ENCODE measurements at places on chromosomes 4 and X.

- no peak for DNase-seq
These were observed 19.8 kb upstream of the HSFX4 start for GRCh38 chrX:149909324-149910177.

GRCh38 chr4:47251348-47252135 is 212.0 kb downstream of the COMMD8 start:
- no peak for DNase-seq

- DNase-seq, result no peak
These were observed 12.0 kb downstream of the NHSL2 start for GRCh38 chrX:71922686-71923085.

GRCh38 chrX:128106630-128107029 is 54.4 kb upstream of the ACTRT1 start:
- DNase-seq, result no peak

- no peak for DNase-seq
These were observed 76.2 kb upstream of the CD99 start for GRCh38 chrX:2614911-2615310.

- no peak for DNase-seq
These were observed 180.7 kb upstream of the TENM3 start for GRCh38 chr4:182062458-182062857.

DNA sequence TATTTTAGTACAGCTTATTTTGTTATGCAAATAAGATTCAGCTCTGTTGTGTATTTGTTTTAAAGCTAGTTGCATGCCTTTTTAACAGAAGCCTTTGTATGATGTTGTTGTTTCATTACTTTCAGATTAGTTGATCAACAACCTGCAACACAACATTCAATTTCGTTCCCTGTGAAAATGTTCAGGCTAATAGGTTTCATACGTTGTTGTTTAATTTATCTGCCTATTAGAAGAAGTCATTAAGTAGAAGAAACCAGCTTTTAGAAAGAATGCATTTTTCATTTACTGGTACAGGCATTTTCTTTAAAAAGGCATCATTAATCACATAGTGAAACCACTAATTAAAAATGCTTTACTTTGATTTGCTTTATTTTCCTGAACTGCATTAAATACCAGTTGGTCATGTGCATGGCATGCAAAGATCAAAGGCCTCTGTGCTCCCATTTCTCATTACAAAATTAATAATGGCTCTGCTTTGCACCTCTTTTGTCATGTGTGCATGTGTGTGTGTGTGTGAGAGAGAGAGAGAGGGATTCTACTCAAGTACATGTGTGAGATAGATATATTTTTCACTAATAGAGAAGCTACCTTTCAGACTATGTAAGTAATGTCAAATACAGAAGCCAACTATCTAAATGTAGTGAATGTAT is 29.2 kb upstream of the CTSO start:
- no peak for DNase-seq

DNA sequence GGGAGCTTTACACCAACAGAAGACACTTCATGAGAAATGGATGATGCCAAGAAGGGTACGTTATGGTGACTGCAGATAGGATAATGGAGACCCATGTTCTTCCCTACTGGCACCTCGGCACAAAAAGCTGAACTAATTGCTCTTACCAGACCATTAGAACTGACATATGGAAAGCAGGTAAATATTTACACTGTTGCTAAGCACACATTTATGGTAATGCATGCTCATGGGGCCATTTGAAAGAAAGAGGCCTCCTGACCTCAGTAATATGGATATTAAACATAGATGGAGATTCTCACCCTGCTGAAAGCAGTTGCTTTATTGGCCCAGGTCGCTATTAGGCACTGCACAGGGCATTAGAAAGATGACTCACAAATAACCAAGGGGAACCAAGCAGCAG is 1759.6 kb downstream of the C4orf33 start:
- DNase-seq, result no peak

- DNase-seq, result no peak
These were observed 144.5 kb downstream of the PPARGC1A start for GRCh38 chr4:23745377-23745776.

GRCh38 chr4:38757945-38758600 is 24.7 kb downstream of the TLR10 start:
- no peak for DNase-seq

- no peak for DNase-seq
These were observed 1294.9 kb downstream of the ADGRL3 start for GRCh38 chr4:62495032-62495431.

All from coronary artery (tissue), 2 donors.